ENCODE measurements at places on chromosomes 1 and 21. TPM values are rescaled to one million over a fixed set of nuclear protein-coding genes. Genes with fewer than 3 reads are reported as not detected.

DNA sequence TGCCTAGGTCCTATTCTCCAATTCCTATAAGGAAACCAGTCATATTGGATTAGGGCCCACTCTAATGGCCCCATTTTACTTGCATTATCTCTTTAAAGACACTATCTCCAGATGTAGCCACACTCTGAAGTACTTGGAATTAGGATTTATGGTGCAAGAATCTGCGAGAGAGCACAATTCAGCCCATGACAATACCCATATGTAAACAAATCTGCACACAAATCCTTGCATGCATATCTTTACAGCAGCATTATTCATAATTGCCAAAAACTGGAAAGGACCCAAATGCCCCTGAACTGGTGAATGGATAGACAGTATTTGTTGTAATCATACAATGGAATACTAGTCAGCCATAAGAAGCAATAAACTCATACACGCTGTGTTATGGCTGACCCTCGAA is 229.8 kb upstream of the ADAMTS5 start:
- no peak for DNase-seq

Gene TLR5
- 0.32 TPM for total RNA-seq

- DNase-seq: peak; percentile 42
These were observed 532 bp downstream of the ERO1B start for GRCh38 chr1:236281198-236281653.

Gene CELA3B
- not detected for total RNA-seq

Gene WNT3A
- total RNA-seq: not detected

Gene CELA2B
- not detected for total RNA-seq

GRCh38 chr1:77513839-77514763 is 168.4 kb downstream of the ZZZ3 start:
- no peak for DNase-seq

Gene TXNDC12
- total RNA-seq: 45.9 TPM

DNA sequence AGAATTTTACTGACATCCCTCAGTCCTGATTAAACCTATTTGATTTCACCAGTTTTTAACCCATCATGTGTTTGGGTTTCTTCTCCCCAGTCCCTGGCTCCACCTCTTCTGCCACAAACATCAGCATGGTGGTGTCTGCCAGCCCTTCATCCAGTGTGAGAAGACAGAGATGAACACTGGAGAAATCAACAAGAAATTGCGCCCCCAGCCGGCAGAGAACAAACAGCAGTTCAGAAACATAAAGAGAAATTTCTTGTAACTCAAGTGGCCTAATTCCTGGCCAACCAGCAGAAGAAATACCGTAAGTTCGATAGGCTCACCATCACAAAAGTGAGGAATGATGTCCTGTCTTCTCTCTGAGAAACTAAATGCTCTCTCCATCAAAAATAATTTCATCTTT is 18.3 kb downstream of the S100A11 start:
- DNase-seq: peak; percentile 46

DNA sequence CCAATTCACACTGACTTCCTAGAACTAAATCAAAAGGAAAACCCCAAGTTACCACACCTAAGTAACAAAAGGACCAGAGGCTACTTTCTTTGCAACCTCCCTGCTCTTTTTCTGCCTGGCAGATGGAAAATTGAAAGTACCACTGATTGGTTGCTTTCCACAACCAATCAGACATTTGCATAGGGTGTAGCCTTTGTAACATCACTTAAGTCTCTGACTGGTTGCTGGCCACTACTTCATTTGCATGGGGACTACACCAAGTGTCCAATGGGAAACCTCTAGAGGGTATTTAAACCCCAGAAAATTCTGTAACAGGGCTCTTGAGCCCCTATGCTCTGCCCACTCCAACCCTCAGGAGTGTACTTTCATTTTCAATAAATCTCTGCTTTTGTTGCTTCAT is 365.0 kb downstream of the LTN1 start:
- no peak for DNase-seq

GRCh38 chr1:151847867-151848596 is 5.5 kb downstream of the THEM5 start:
- DNase-seq: no peak

DNA sequence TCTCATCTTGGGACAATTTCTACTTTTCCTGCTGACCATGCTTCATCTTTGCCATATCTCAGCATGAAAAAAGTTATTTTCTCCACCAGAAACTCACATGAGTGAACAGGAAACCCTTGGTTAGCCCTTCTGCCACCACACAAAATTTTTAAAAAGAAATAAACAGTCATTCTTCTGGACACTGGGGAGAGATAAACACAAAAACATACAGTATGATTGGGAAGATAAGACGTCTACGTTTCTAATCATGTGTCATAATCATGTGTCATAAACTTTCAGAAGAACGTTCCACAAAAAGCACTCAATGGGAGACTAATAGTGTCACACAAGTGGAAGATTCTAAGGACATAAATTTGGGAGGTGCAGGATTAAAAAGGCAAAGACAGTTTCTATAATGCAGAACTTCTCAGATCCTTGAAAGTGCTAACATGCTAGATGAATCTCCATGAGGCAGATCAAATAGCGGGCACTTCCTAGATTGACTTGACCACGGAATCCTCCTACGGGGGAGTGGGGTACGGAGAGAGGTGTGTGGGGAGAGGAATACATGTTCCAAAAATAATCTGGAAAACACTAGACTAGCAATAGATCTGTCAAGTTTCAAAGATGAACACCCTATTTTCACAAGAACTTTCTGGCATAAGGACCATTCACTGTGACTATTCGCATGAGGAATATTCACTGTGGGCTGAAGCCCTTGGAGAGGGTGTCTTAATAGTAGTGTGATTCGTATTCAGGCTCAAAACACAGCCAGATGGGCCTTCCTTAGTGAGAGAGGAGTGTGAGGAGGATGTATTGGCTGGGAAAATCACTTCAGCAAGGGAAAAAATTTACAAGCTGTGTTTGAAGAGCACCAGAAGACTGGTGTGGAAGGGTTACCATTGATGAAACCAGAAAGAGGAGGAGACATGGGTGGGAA is 206.7 kb downstream of the SETD4 start:
- no peak for DNase-seq

- no peak for DNase-seq
These were observed 104.8 kb upstream of the KRTAP19-8 start for GRCh38 chr21:31143036-31143435.

DNA sequence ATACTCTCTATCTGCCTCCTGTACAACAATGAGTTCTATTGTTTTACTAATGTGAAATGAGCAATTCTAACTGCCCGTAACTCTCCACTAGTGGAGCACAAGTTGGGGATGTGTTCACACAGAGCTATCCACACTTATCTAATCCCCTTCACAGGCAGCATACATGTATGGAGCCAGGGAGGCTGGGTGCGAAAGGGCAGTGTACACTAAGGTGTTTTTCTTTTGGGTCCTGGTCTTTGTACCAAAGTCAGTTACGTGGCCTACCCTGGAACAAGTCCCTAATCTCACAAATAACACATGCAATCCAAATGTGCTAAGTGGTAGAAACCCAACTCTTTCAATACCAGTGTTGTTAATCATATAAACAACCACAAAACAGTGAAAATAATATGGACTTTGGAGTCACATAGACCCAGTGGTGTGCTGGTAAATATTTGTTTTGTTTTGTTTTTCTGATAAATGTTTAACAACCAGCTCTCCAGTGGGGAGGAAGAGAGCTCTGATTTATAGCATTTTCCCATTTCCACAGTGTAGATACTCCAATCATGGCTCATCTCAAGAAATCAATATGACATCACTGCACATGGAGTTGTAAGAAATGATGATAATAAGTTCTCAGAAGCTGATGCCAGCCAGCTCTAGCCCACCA is 319.9 kb upstream of the DUSP10 start:
- no peak for DNase-seq

- DNase-seq: no peak
These were observed 119.0 kb upstream of the ADGRL2 start for GRCh38 chr1:81681601-81682266.

GRCh38 chr1:217331698-217332097 is 299.2 kb downstream of the GPATCH2 start:
- DNase-seq: no peak

DNA sequence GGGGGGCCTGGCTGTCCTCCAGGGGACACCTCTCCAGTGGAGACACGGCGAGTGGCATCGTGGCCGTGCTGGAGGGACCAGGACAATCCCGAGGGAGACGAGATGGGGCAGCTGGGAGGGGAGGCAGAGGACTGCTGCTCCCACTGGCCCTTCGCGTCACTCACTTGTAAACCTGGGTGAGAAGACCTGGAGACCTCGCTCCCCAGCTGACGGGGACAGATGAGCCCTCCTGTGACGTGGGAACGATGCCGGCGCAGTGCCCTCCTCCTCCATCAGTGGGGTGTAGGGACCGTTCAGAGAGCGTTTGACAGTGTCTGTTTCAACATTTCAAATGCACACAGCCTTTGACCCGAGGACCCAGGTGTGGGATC is 4.6 kb downstream of the SPATC1L start:
- DNase-seq: no peak

Gene CITED4
- 9.1 TPM for total RNA-seq

DNA sequence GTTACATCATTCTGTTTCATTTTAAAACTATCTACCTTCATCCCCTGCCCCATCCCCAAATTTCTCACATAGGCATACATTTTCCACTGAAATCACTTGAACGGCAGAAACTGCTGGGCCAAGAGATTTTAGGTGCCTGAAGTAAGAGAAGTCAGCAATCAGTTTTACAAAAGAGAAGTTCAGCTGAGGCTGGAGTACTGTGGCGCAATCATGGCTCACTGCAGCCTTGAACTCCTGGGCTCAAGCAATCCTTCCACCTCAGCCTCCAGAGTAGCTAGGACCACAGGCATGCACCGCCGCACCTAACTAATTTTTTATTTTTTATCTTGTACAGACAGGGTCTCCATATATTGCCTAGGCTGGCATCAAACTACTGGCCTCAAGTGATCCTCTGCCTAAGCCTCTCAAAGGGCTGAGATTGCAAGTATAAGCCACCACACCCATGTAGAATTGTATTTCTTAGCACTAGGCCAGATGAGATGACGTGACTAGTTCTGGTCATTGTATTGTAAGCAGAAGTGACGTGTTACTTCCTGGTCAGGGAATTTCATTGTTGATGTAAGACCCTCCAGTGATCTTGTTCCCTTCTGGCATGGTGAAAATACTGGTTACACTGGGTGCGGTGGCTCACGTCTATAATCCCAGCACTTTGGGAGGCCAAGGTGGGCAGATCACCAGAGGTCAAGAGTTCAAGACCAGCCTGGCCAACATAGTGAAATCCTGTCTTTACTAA is 7.1 kb downstream of the BECN2 start:
- DNase-seq: no peak

Gene SEMA4A
- total RNA-seq: 16.8 TPM

DNA sequence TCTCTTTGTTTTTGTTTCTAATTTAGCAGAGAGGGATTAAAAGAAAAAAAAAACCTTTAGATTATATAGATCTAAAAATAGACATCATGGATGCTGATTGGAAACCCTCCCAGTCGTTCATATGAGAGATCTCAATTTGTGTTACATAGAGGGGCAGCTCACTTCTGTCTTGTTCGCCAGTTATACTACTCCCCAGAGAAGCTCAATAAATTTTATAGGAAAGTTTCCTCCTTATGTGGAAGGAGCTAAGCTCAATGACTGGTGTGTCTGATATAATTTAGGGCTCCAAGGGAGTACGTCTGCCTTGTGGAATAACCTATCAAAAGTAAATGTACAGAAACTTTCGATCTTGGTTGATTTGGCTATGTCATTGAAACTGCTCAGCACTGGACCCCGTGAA is 117.6 kb downstream of the PEX14 start:
- no peak for DNase-seq

Data from activated CD8-positive, alpha-beta T cell treated with anti-CD3 and anti-CD28 coated beads, Interleukin-2, amount 10 ng/mL, durations not matched to agents 7 days and 5 days (primary cell).